Activated T-helper 17 cell treated with anti-CD3 and anti-CD28 coated beads, Interleukin-2, amount 50 U/mL, for 72 hours (primary cell): ENCODE measurements at places on chromosomes 7 and 10.
A peak's percentile ranks its signal among the peaks of the same experiment; 100 is the strongest.

- ATAC-seq: no peak
Measured at GRCh38 chr7:156585025-156585648, 55.4 kb upstream of the RNF32 start.

GRCh38 chr7:196283-196682, 3.9 kb downstream of the FAM20C start:
- no peak for ATAC-seq

DNA sequence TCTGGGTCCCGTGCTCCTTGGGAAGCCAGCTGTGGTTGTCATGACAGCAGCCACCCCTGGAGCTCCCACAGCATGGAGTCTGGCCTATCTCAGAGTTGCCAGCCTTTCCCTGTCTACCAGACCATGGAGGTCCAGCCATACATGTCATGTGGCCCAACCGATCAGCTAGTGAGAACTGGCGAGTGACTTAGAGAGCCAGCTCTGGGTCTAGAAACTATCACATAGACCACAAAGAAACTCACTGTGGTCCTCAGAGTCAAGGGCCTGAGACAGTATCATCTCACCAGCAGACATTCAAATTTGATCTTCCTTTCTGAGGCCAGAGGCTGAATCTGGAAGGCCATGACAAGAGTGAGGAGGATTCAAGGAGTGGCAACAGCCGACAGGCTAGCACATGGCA, 223.3 kb upstream of the GPR26 start:
- ATAC-seq: no peak

GRCh38 chr10:36097696-36098095, 455.6 kb upstream of the FZD8 start:
- ATAC-seq: no peak

GRCh38 chr7:111900283-111900682, 305.9 kb downstream of the DOCK4 start:
- ATAC-seq: no peak

- ATAC-seq: no peak
Measured at GRCh38 chr10:72709041-72709440, 17.1 kb downstream of the MCU start.

- ATAC-seq: peak; percentile 22
Measured at GRCh38 chr7:129435414-129435829, 1.2 kb downstream of the STRIP2 start.

DNA sequence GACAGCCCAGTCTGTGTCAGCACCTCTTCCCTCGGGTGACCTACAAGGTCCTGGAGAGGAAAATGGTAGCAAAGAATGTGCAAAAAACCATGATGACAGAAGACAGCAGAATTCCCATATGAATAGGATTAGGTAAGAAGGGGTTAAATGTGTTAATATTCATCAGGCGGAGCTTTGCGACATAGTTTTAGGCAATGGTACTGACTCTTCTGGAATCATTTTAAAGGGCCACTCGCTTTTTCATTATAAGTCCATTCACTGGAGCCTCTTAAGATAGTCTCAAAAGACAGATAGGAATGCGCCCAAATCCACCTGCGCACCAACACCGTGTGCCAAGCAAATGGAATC, 38.2 kb downstream of the DLG5 start:
- no peak for ATAC-seq

- peak; percentile 53 for ATAC-seq
Measured at GRCh38 chr10:11235771-11236170, 218.1 kb downstream of the CELF2 start.

DNA sequence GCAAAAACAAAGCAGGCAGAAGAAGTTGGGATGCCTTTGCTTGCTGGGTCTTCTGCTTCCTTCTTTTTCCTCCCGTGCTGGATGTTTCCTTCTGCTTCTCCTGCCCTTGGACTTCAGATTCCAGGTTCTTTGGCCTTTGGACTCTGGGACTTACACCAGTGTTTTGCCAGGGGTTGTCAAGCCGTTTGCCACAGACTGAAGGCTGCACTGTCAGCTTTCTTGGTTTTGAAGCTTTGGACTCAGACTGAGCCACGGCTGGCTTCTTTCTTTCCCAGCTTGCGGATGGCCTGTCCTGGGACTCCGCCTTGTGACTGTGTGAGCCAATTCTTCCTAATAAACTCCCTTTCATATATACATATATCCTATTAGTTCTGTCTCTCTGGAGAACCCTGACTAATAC, 11.3 kb upstream of the LCOR start:
- no peak for ATAC-seq

- no peak for ATAC-seq
Measured at GRCh38 chr7:80699045-80699638, 60.7 kb downstream of the CD36 start.

GRCh38 chr7:88309819-88310218, 3.1 kb upstream of the STEAP4 start:
- ATAC-seq: no peak

DNA sequence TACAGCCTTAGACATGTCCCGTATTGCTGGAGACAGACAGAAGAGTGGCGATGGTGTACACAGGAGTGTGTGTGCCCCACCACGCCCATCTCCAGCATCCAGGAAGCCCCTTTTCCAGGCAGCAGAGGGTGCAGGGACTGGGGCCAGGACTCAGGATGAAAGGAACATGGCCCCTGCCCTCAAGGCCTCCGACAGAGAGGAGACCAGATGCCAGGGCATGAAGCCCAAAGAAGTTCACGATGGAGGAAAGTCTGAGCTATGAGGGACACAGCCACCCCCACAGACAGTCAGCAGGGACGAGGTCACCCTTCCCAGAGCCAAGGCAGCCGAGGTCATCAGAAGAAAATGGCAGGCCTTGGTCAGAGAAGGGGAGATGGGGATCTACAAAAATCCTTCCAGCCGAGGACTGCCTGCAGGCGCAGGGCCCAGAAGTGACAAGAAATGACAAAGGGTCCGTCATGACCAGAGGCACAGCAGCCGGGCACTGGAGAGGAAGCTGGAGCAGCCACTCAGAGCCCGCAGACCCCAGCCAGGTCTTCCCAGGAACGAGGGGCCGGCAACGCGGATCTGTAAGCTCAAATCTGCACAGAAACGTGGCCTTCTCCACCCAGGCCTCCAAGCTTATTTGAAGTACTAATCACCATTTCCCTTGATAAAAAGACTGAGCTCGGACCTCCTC, 78.7 kb upstream of the PPP2R2D start:
- ATAC-seq: no peak

GRCh38 chr7:30390736-30391636, 87.6 kb downstream of the NOD1 start:
- ATAC-seq: peak; percentile 57

DNA sequence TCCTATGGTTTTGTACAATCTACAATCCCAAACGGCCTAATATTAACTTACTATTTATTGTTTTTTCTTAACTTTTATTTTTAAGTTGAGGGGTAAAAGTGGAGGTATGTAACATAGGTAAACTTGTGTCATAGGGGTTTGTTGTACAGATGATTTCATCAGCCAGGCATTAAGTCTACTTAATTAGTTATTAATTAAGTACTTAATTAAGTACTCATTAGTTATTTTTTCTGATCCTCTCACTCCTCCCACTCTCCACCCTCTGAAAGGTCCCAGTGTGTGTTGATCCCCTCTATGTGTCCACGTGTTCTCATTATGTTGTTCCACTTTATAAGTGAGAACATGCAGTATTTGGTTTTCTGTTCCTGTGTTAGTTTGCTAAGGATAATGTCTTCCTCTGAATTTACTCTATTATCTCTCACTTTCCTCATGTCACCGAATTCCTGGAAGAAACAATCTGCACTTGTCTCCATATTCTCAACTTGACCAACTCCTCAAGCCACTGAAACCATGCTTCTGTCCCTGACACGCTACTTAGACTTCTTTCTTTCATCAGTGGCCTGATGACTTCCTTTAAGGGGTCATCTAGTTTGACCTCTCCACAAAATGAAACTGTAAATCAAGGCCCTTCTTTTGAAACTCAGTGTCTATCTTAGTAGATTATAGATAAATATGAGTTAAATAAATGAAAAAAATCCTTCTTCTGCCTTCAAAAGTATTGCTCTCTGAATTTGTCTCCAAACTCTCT, 9.1 kb downstream of the CACNA2D1 start:
- ATAC-seq: no peak

DNA sequence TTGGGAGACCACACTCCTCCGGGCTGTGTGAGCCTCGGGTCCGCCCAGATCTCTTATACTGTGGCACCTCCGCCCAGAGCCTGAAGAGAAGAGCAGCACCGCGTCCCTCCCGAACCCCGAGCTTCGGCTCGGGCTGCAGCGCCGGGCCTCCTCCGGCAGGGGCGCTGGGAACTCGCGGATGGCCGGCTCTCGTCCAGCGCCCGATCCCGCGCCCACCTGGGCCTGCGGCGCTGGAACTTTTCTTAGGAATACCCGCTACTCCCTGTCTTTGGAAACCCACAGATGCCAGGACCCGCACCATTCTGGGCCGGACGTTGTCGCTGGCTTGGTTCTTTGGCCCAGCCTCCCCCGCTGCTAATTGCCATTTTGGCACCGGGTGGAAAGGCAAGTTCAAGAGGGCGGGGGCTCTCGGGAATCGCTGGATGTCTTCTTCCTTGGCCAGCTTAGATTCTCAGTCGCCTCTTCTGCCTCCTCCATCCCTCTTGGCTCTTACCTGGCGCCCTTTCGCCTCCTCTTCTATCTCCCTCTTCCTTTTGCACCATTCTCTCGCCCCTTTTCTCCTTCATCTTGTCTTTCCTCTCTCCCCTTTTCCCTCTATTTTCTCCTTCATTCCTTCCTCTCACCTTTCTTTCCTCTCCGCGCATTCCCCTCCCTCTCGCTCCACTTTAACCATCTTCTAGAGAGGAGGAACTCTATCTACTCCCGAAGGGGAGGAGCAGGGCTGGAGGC, 2.1 kb upstream of the SORCS3 start:
- no peak for ATAC-seq

DNA sequence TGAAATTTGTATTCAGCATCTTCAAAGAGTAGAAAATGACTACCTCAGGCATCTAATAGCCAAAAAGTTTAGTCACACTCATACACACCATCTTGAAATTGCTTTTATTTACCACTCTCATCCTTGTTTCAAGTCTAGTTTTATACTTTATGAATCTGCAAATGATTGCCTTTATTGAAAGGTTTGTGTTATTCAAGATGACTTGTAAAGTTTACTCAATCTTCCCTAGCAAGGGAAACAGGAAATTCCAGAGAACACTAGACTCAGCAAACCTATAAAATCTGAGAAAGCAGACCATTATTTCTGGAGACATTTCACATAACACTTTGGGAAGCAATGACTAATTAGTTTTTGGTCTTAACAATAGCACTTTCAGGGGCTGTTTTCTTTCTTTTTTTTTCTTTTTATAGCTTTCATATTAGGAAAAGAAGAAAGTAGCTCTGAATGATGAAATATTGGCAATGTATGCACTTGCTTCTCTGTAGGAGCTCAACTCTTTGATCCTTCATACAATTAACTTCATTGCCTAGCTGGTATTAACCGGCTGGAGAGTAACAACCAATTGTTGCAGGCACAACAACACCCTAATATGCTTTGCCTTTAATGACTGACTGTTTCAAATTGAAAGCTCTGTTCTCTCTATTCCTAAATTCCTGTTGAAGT, 68.9 kb upstream of the HDAC9 start:
- ATAC-seq: no peak

- ATAC-seq: peak; percentile 50
Measured at GRCh38 chr10:35388197-35388596, 51.9 kb downstream of the CCNY start.

- no peak for ATAC-seq
Measured at GRCh38 chr10:95415621-95416031, 124.8 kb upstream of the PDLIM1 start.

DNA sequence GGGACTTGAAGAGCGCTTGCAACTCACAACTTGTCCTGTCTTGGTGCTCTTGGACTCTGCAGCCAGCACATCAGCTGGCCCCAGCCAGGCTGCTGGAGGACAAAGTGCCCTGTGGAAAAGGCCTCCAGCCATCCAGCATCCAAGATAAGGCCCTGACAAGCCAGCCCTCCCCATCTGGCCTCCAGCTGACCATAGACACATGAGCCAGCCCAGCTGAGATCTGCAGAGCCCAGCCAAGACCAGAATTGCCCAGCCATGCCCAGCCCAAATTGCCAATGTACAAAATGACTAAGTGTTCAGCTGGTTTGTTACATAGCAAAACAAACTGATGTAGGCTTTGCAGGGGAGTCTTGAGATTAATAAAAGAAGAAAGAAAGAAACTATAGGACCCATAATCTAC, 36.0 kb upstream of the FRMD4A start:
- no peak for ATAC-seq

- no peak for ATAC-seq
Measured at GRCh38 chr10:59499460-59499859, 137.1 kb upstream of the FAM13C start.

DNA sequence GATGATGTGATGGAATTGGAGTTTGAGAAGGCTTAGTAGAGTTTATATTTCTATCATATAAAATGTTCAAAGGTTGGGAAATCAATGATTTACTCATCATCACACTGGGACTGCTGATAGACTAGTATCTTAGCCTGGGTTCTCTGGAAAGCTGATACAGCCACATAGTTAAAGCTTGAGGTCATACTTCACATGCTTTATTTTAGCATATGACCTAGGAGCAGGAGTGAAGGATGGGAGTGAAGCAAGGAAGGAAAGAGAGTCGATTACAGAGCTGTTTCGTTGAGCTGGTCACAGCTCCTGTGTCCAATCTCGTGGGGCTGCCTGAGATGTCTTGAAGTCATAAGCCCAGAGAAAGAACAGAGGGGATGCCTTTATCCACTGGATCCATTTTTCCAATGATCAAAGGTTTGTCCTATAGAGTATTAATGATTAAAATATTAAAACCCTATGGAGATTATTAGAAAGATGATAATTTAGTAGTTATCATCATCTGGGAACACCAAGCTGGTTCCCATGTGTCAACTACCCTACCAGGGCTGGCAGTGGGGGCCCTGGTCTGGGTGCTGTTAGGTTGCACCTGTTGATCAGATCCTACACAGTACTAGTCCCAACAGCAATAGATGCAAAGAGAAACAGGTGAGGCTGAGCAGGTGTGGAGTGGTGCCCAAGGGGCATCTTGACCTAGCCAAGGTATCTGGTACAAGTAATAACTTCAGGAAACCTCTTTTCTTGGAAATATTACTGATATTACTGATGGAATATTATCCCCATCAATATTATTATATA, 77.8 kb downstream of the BAMBI start:
- ATAC-seq: no peak

- no peak for ATAC-seq
Measured at GRCh38 chr7:84669177-84669732, 474.7 kb upstream of the SEMA3A start.

GRCh38 chr7:36749282-36749960, 25.1 kb upstream of the AOAH start:
- ATAC-seq: no peak

- ATAC-seq: no peak
Measured at GRCh38 chr7:142134909-142135308, 23.4 kb downstream of the MGAM2 start.

DNA sequence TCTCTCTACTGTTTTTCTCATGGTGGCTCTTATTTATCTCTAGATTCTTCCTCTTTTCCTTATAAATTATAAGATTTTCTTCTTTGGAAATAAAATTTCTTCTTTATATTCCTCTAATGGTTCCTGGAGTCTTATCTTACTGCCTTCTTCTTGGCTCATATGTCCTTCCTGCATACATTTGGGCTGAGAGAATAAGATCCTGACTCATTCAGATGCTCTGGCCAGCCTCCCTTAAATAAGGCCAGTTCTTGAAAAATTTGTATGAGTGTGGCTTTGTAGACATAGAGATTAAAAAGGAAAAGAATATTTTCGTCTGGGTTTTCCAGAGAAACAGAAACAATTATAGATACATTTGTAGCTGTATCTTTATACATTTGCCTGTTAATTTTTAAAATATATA, 411.3 kb downstream of the KIF20B start:
- no peak for ATAC-seq
